ENCODE measurements at places on chromosomes 3 and 15.

GRCh38 chr3:61186030-61186429, 65.2 kb downstream of the FHIT start:
- peak; percentile 16 for DNase-seq

DNA sequence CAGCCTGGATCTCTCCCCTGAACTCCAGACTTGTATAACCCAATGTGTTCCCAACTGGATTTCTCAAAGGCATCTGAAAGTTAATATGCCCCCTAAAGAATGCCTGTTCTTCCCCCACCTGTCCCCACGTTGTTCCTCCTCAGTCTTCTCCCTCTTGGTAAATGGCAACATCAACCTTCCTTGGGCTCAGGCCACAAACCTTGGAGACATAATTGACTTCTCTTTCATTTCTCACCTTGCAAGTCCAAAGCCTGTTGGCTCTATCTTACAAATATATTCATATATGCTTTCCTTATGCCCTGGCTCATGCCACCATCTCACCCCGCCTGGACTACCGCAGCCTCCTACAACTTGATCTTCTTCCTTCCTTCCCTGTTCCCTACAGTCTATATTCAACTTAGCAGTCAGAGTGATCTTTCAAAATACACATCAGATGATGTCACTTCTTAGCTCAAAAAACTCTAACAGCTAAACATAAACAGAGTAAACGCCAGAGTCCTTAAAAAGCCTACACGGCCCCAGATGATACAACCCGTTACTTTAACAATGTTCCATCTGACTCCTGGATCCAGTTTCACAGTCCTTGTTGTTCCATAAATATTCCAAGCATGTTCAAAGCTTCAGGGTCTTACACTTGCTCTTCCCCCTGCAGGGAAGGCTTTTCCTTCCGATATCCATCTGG, 66.2 kb downstream of the ETV5 start:
- DNase-seq = no peak

- DNase-seq = no peak
Measured at GRCh38 chr3:141353652-141354495, 14.4 kb upstream of the ZBTB38 start.

- DNase-seq = peak; percentile 90
Measured at GRCh38 chr3:39051649-39052561, at the start of the genes SCN11A and WDR48. Gene SCN11A (minus strand): TSS chr3:39051944. CDS start chr3:38950362, 101,582 bp downstream. Gene WDR48 (plus strand): TSS chr3:39052016. CDS start chr3:39052026, 10 bp downstream.

DNA sequence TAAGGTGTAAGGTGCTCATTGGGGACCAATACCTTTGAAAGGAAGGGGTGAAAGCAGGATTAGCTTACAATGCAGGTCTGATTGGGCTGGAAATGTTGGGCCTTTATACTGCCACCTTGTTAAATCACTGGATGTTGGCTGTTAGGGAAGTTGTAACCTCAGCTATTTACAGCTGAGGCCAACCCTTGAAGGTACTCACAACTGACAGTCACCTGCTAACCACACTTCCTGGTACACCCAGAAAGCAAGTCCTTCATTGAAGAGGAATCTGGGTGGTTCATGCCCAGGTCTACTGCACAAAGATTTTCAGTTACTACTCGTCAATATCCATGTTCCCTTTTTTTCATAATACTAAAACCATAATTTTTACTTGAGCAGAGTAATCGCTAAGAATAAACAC, 65.4 kb upstream of the CLDN18 start:
- no peak for DNase-seq

DNA sequence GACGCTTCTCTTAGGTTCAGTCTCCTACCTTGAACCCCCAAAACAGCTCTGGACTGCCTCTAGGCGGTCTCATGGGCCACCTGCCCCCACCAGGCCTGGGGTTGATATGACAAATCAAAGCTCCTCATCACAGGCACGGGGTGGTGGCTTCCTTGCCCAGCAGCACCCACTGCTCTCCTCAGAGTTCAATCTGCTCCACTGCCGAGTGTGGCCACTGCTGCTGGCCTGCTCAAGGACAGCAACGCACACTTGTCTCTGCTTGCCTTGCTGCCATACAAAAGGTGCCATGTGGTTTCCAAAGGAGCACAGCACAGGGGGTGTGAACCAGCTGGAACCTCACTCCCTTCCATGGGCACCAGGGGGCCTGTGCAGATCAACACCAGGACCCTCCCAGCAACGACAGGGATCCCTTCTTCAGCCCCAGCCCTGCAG, 10.2 kb downstream of the KBTBD13 start:
- peak; percentile 69 for DNase-seq

DNA sequence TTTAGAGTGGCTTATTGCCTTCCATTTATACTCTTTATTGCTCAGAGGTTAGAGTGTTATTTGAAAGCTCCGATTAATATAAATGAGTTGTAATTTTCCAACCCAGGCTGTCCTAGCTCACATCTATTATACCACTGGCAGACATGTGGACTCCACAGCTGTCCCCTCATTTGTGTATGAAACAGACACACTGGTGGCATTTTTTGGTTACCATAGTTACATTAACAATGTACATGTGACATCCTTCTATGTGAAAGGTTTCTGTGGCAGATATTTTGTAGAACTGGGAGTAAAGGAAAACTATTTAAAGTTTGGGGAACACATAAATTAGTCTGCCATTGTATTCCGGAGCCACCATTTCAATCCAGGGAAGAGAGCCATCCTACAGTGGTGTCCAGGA, 5.3 kb downstream of the LRRN1 start:
- DNase-seq = no peak

DNA sequence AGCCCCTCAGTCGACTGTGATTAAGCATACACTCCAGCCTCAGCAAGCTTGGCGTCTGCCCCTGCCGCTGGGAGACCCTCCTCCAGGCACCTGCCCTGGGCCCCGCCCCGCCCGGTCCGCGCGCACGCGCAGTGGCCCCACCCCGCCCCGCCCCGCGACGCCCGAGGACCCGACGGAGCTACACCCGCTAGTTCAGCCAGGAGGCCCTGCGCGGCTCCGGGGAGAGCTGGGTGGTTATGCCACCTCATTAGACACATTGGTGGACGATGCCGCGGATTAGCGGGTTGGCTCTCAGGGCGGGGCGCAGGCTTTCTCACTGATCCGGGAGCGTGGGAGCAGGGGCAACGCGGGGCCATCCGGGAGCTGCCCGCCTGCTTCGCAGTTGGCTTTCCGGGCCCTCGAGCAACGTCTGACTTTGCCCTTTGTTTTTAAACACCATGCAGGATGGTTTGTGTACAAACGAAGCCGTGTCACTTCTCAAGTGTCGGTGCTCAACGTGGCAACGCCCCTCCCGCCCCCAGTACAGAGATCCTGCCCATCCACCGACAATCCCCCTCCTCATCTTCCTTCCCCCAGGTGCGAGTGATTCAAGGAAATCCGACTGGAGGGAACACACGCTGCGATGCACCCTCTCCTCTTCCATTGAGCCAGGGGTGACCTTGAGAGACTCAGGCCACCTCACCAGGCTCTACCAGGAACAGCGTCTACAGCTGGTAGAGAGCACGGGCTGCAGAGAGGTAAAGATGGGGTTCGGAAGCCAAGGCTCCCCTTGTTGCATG, 109.3 kb downstream of the SHQ1 start:
- DNase-seq = peak; percentile 53

GRCh38 chr3:181329024-181329423, 339.5 kb upstream of the DNAJC19 start:
- no peak for DNase-seq

GRCh38 chr15:87938031-87938430, 318.5 kb downstream of the NTRK3 start:
- DNase-seq = no peak

GRCh38 chr3:112623213-112623612, 17.7 kb downstream of the CCDC80 start:
- DNase-seq = no peak

DNA sequence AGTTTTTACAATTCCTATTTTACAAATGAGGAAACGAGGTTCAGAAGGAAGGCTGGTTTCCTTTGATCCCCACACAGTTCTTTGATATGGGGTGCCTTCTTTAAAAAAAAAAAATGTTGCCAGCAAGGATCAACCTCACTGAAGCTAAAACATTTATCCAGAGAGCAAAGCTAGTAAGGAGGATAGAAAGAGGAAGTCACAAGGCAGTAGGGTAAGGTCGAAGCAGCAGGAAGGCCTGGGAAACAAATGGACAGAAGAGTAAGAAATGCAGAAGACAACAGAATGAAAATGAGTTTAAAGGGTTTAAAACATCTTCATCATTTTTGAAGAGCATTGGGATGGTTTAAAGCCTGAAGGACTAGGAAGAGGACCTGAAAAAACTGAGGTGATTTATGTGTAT, 30.6 kb upstream of the CP start:
- DNase-seq = no peak

GRCh38 chr3:135908225-135908624, 57.3 kb upstream of the PPP2R3A start:
- DNase-seq = no peak

DNA sequence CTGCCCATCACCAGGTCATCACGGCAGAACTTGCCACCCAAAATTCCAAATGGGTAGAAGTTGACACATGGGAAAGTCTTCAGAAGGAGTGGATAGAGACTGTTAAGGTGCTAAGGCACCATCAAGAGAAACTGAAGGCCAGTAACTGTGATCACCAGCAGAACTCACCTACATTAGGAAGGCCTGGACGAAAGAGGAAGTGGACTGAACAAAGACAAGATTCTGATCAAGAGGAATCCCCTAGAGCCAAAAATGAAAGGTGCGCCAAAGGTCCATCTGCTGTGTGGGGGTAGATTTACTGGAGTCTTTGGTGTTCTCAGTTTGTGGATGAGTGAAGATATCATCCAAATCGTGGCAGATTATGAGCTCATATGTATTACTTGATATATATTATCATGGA, 46.3 kb upstream of the P3H2 start:
- no peak for DNase-seq

DNA sequence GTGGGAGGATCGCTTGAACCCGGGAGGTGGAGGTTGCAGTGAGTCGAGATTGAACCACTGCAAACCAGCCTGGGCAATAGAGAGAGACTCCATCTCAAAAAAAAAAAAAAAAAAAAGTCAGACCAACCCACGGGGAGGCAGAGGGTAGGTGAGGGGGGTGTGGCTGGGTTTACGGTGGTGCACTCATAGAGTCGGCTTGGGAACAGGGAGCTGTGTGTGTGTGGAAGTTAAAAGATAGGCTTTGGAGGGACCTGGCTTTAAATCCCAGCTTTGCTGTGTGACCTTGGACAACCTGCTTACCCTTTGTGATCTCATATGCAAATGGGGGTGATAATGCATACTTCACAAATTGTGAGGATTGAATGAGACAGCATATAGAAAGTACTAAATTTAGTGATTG, 10.0 kb upstream of the ISLR2 start:
- DNase-seq = no peak

DNA sequence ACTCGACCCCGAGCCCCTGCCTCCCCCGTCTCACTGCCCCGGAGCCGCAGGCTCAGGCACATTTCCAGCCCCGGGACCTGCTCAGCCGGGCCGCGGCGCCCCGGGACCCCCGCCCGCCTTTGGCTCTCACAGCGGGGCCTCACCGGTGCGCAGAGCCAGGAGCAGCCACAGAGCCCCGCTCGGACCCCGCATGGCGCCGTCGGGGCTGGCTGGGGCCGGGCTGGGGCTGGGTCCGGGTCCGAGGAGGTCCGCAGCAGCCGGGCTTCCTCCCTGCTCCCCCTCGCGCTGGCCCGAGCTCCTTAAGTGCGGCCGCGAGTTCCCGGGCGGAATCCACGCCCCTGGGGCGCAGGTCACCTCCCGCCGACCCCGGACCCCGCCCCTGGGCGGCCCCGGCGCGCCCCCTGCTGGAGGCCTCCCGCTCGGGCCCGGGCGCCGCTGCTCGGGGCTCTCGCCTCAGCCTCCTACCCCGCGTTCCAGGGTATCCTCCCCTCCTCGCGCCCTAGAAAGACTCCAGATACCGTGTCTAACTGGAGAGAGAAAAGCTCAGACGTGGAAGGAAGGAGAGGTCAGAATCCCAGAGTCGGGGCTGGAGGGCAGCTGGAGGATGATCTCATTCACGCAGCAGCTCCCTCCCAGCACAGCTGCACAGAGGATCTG, at the start of gene MELTF:
MELTF (minus strand) TSS at position 307 of the 657 bp plus-strand sequence; CDS start at position 192, 115 bp downstream.
- DNase-seq = peak; percentile 76

DNA sequence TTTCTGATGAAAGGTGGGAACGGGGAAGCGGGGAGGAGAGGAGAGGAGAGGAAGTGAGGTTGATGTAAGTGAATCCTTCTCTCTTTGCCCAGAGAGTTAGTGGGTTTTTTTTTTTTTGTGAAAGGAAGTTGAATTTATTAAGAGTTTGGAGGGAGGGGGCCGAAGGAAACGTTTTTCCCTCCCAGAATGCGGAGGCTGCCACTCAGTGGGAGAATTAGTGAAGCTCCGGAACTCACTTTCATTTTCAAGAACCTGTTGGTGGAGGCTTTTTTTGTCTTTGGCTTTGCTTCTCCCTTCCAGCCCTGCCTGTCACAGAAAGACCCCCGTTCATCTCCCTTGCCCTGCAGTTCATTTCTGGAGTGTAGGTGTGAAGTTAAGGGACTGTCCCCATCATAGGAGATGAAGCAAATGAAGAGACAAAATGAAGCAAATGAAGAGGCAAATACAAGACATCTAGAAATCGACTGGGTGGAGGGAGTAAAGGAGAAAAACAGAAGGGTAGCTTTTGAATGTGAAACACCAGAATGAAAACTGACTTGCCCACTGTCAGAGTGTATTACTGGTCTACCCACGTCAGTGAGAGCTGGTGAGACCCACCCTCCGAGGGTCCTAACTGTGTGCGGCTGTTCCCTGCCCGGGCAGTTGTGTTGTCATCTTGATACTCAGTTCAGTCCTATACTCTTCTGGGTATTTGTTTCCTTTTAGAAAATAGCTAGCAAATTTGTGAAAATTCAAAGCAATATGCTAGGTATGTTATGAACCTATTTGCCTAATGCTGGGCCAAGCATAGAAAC, 91.5 kb downstream of the ITPR1 start:
- DNase-seq = no peak

GRCh38 chr15:37253877-37254276, 153.5 kb upstream of the MEIS2 start:
- DNase-seq = no peak

DNA sequence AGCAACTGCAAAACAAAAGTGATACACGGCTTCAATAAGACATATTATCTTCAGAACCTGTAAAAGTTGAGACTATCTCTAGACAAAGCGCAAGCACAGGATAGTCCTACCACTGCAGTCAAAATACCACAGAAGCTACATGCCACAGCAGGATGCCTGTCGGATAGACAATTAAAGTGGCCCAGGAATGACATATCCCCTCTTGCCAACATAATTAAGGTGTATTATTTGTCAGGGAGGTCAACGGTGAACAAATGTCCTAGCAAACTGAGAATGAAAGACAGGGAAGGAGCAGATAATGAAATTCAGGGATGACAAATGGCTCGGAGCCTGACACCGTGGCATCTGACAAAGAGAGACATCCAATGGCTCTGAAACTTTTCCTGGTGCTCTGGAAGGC, 185.7 kb downstream of the MECOM start:
- no peak for DNase-seq

DNA sequence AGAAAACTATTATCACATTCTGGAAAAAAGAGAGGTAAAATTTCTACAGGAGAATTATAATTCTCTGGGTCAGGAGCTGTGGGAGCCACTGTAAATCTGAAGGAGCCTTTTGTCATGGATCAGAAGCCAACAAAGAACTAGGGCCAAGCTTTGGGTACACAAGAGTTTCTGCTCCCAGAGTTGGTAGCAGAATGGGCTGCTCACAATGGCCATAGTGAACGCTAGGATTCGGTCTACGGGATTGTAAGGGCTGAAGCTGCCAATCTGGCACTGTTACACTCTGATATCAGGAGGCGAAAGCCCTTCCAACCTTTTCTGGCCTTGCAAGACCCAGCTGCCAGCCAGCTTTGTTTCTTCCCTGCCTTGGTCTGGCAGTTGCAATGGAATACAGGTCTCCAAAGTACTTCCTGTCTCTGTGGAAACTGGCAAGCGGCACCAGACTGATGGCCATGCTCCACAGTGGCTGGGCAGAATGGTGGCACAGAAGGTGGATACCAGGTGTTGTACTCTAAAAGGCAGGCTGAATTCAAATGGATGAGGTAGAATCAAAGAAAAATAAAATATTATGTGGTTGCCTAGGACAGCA, 831.7 kb downstream of the CADM2 start:
- DNase-seq = no peak
